A172 (cell line): ENCODE measurements at places on chromosomes 7 and 10. TPM values are rescaled to one million over a fixed set of nuclear protein-coding genes. Genes with fewer than 3 reads are reported as not detected.
A peak's percentile ranks its signal among the peaks of the same experiment; 100 is the strongest.

- no peak for DNase-seq
These were observed 70.6 kb upstream of the GPR37 start for GRCh38 chr7:124836173-124836572.

- DNase-seq: no peak
These were observed 578.7 kb downstream of the GRID1 start for GRCh38 chr10:85787881-85788280.

DNA sequence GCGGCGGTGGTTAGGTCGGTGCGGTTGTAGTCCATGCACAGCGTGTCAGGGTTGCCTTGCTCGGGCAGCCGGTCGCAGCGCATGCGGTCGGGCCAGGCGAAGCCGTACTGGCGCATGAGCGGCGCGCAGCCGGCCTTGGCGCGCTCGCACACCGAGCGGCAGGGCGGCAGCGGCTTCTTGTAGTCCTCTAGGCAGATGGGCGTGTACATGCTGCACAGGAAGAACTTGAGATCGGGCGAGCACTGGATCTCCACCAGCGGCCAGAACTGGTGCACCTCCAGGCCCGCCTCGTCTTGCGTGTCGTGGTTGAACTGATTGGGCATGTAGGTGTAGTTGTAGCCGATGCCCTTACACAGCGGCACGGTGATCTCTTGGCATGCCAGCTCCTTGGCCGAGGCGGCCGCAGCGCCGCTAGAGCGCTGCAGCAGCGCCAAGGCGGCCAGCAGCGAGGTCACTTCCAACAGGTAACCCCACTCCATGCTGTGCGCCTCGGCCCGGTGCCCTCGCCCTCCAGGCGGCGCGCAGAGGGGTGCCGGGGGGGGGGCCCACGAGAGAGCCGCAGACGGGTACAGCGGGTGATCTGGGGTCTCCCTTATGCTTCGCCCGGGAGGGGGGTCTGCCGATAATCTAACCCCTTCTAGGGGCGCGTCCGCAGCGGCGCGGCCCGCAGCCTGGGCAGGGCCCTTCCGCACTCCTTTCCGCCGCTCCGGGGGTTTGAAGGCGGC, 983 bp downstream of the FZD8 start:
- DNase-seq: peak; percentile 71

Gene OR2A2
- not detected in 2 replicates for total RNA-seq

GRCh38 chr7:69418869-69419670, 179.2 kb upstream of the AUTS2 start:
- no peak for DNase-seq

- no peak for DNase-seq
These were observed 179.5 kb downstream of the ADAM12 start for GRCh38 chr10:126208726-126209302.

GRCh38 chr10:92727550-92727949, 37.8 kb downstream of the HHEX start:
- DNase-seq: no peak

- DNase-seq: peak; percentile 96
These were observed 40.7 kb downstream of the MRPL32 start for GRCh38 chr7:42972699-42973500.

DNA sequence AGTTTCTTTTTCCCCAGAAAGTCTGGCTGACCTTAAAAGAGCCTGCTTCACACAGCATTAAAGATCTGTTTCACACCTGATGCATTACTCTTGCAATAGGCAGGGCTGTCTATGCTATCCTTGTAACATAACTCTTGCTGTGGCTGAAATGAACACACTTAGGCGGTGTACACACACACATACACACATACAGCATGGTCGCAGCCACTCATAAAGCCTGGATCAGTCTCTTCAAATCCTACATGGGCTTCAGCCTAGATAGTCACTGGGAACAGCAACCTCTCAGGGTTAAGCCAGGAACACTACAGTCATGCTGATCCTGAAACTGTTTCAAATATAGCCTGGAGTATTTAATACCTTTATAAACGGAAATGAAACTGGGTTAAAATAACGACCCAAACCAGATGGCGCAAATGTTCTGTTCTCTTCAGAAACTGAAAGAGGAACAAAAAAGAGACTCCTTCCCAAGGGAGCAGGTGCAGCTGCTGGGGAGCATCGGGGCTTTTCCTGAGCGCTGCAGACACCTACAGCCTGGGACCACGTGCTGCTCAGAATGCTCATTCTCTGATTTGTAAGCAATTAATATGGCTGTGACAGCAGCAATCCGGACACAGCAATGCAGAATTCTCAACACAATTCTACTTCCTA, 61.0 kb upstream of the SFMBT2 start:
- DNase-seq: no peak

GRCh38 chr7:29857654-29858053, 51.3 kb downstream of the WIPF3 start:
- DNase-seq: no peak

Gene KLF6
- 20.3 and 20.4 TPM in 2 replicates for total RNA-seq

DNA sequence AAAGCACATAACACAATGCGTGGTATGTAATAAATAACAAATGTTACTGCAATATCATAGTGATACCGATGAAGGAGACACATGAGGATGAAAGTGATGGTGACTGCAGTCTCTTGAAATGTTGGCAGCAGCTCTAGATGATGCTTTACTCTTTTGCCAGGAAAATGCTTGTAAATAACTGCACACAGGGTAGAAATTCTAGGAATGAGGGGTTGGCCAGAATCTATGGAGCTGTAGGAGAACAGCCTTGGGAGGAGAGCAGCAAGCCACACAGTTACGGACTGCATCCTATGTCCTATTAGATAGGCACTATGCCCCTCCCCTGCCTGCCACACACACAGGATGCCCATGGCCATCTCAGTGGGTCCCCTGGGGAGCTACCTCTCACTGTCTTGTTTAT, 97.6 kb upstream of the GSDME start:
- peak; percentile 18 for DNase-seq

DNA sequence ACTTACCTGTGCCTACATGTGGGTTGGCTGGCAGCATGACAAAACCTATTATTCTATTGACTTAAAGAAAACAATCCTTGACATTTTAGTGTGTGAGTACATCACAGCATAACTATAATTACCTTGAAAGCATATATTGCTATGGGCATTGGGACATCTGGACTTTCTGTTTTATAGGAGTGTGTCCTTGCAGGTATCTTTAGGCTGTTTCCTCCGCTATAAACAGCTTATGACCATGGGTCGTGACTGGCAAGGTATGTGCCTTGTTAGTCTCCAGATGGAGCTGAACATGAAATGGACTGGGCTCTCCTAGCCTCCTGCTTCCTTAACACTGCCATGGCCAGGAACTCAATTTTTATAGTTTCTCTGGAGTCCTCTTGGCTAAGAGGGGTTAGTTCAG, 317.4 kb upstream of the COBL start:
- no peak for DNase-seq

DNA sequence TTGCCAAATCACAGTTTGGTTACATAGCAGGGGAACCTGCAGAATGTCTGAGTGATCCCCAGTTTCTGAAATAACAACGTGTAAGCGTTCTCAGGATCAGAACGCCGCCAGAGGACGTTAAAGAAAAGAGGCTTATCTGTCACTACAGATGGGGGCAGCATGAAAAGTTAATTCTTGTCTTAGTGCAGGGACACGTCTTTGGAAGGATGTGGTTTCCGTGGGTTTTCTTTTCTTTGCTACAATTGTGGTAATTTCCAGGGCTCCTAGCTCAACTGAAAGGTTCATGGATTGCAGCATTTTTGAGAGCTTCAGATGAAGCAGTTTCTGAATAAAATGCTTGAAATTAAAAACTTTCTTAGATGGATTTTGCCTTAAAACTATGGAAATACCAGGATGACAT, 106.6 kb downstream of the PRKCQ start:
- no peak for DNase-seq

Gene FIGNL1
- total RNA-seq: 2.6 and 3.6 TPM in 2 replicates

- DNase-seq: peak; percentile 33
These were observed 85.9 kb upstream of the KMT2C start for GRCh38 chr7:152521420-152522337.

Gene STEAP4
- 0.29 TPM in 1 of 2 replicates, not detected in the other for total RNA-seq

DNA sequence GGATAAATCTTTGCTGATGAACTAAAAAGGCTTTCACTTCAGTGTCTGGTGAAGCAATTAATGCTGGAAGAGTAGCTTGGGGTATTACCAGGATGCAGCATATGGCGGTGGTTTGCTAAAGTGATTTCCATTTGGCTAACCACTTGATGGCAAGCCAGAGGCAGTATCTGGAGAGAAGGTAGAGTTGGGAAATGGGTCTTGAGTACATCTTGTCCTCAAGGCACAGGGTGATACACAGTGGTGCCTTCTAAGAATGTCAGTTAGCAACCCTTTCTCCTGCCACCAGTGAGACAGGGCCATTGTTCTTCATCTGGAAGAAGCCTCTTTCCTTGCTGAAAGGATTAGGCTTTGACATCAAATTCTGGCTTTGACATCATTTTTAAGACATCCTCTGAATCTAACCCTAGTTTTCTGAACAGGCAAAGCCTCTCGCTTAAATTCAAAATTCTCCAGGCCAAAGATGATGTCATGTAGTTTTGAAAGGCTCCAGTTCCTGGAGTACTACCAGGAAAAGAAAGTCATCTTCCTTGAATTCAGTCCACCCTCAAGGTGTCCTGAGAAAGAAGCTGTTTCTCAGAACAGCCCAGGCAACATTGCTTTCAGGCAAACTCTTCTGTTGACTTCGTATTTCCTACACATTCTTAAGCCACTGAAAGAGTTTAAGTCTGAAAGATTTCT, 162.4 kb downstream of the ARID5B start:
- no peak for DNase-seq

GRCh38 chr7:147829016-147829415, 761.5 kb upstream of the C7orf33 start:
- DNase-seq: no peak

GRCh38 chr10:48231178-48231577, 43.3 kb downstream of the FRMPD2 start:
- no peak for DNase-seq

Gene RADIL
- 1.9 and 5.1 TPM in 2 replicates for total RNA-seq

GRCh38 chr7:49762666-49763065, 10.8 kb upstream of the VWC2 start:
- no peak for DNase-seq

GRCh38 chr10:92997620-92998019, 63.0 kb upstream of the CYP26C1 start:
- DNase-seq: no peak

GRCh38 chr7:23925088-23925487, 215.1 kb downstream of the STK31 start:
- DNase-seq: no peak

DNA sequence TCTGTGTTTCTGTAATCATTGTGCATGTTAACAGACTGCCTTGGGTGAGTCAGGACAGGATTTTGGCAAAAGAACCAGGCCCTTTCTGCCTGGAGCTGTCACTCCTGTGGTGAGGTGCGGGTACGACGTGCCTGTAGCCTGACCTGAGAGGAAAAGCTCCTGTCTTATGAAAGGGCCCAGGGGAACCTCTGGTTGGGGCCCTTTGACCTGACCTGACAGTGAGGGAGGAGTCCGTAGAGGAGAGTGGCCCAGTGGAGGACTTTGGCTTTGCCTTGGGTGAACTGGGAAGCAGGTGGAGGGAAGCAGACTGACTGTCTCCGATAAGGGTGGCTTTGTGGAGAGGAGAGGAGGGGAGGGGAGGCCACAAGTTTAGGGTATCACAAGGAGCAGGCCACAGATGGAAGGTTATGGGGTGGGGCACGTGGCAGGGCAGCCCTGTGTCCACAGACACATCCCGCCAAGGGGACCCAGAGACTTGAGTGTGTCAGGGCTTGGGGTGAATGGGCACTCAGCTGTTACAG, 6.9 kb downstream of the PFKP start:
- no peak for DNase-seq

Gene MRLN
- total RNA-seq: not detected in 2 replicates
